ENCODE measurements at places on chromosomes 7 and 10.

DNA sequence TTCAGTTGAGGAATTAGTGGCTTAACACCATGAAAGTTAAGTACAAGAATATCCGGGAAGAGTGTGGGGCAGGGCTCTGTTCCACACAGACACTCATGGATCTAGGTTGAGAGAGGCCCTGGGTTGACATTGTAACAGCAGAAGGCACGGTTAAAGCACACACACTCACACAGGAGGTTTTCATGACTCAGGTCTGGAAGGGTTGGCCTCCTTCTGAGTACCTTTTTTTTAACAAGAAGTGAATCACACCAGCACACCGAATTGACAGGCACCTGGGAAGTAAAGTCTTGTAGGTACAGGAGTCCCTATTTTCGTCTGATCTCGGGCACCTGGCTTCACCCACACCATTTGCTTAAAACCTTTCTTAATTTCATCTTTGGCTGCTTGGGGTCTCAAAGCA, 509.4 kb upstream of the ADARB2 start:
- no peak for DNase-seq

GRCh38 chr10:111379534-111380187, 302.8 kb downstream of the ADRA2A start:
- DNase-seq: no peak

DNA sequence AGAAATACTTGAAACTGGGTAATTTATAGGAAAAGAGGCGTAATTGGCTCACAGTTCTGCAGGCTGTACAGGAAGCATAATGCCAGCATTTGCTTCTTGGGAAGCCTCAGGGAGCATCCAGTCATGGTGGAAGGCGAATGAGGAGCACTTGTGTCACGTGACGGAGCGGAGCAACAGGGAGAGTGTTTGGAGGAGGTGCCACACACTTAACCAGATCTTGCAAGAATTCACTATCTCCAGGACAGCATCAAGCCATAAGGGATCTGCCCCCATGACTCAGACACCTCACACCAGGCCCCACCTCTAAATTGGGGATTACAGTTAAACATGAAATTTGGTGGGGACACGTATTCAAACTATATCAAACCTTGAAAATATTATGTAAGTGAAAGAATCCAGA, 89.3 kb downstream of the WIPF3 start:
- DNase-seq: no peak

DNA sequence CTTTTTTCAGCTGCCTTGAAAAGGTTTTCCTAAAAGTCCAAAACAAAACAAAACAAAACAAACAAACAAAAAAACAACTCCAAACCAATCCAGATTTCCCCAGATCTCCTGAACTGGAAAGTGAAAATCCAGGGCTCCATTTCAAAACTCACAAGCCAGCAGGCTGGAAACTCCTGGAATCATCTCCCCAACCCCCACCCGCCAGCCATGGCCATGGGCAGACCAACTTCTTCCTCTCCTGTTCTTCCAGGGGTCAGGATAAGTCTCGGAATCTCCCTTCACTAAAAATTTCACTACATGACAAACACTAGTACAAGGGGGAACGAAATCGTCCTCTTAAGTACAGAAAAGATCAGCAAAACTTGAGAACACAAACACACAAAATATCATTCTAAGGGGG, 40.4 kb downstream of the GNA12 start:
- DNase-seq: no peak
